H1 (cell line): ENCODE measurements at places on chromosomes 11 and 22. TPM values are rescaled to one million over a fixed set of nuclear protein-coding genes. Genes with fewer than 3 reads are reported as not detected.

SMIM38 gene
- total RNA-seq: 0.15 and 0.20 TPM in 2 replicates

ART1 gene
- not detected in 2 replicates for total RNA-seq

PRRG4 gene
- total RNA-seq: 1.3 and 1.7 TPM in 2 replicates

GRCh38 chr11:135075740-135076139 lies 663.7 kb upstream of the B3GAT1 start:
- no peak overlapping the region for H3K4me3 ChIP-seq
- no peak overlapping the region for H3K27ac ChIP-seq
- H3K36me3 ChIP-seq: no peaks in the 10 kb centered on the region
- DNase-seq: peak; percentile 81

DNA sequence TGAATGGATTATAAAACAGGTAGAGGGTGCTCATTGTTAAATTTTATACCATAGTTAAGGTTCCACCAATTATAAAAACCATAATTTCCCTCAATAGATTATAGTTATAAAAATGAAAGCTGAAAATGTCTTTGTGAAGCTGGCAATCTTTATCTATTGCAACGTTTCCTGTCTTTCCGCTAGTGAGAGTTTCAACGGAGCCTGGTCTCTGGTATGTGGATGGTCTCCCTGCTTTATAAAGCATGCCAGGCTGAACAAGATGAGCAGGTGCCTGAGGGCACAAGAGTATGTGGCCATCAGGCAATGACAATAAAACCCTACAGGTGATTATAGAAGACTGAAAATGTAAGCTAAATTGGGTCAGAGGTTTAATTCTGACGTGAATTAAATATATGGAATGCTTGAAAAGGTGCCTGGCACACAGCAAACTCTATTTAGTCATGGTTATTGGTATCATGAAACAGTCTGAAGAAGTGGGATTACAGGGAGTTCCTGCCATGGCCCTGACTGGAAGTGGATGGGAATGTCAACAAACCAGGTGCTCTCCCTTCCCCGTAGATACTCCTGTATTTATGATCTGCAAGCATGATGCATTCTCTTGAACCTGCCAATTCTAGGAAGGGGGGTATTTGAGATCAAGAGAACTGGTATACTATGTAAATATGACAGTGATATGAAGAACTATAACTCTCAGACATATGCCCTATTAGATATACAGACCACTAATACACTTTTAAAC lies 115.7 kb downstream of the ENTHD1 start:
- H3K4me1 ChIP-seq: no peaks in the 10 kb centered on the region
- no peak overlapping the region for H3K27ac ChIP-seq
- H3K27me3 ChIP-seq: no peaks in the 10 kb centered on the region; the same call in 1 of the 2 replicates
- H3K4me3 ChIP-seq: no peak overlapping the region
- no peaks in the 10 kb centered on the region for H3K36me3 ChIP-seq
- no peak for DNase-seq

- no peak overlapping the region for H3K27ac ChIP-seq
- DNase-seq: no peak
- H3K27me3 ChIP-seq: no peaks in the 10 kb centered on the region
- H3K4me1 ChIP-seq: peaks cover 12% of the 10 kb centered on the region
- H3K36me3 ChIP-seq: no peaks in the 10 kb centered on the region
- no peak overlapping the region for H3K4me3 ChIP-seq
Observed at GRCh38 chr11:107706531-107706930, 5.3 kb downstream of the SLN start.

DNA sequence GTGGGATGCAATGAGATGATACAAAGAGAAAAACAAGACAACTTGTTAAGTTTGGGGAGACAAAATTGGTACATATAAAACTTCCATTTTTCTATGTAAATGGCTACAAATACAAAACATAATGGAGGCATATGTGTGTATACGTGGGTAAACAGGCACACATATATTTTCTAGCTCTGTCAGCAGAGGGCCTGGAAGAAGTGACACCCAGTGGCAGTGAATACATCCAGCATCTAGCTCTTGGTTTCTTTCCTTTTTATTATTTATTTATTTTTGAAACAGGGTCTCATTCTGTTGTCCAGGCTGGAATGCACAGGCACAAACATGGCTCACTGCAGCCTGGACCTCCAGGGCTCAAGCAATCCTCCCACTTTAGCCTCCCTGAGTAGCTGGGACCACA lies 5.0 kb upstream of the RASL10A start:
- H3K36me3 ChIP-seq: no peaks in the 10 kb centered on the region
- peaks cover 6% of the 10 kb centered on the region for H3K27me3 ChIP-seq
- H3K4me3 ChIP-seq: no peak overlapping the region
- H3K27ac ChIP-seq: no peak overlapping the region
- no peaks in the 10 kb centered on the region; the same call in none of the 2 replicates for H3K4me1 ChIP-seq

DNA sequence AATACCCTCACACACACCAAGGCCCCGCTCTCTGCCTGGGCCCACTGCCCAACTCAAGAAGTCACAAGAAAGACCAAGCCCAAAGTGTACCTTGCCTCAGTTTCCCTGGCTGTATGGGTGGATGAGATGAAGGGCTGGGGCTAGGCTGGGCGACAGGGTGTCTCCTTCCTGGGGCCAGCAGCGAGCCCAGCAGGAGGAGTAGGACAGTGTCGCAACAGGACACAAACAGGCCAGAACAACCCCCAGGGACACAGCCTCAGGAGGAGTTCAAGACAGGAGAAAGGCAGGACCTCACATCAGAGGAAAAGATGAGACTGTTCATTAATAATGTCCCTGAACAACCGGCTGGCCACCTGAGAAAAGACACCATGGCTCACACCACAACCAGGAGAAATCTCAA lies 13.3 kb downstream of the CSNK1E start:
- no peak for DNase-seq
- H3K4me3 ChIP-seq: no peak overlapping the region
- H3K4me1 ChIP-seq: peaks cover 2% of the 10 kb centered on the region
- peak overlapping the region; percentile 22; the same call in 1 of the 2 replicates for H3K27ac ChIP-seq

- H3K4me1 ChIP-seq: 0 out of 2 replicates have a peak, but pooled peaks cover 2% of the 10 kb centered on the region
- no peak for DNase-seq
- H3K27me3 ChIP-seq: no peaks in the 10 kb centered on the region
Observed at GRCh38 chr11:69531071-69531716, 49.7 kb downstream of the LINC01488 start.

- H3K36me3 ChIP-seq: 0 out of 2 replicates have a peak, but pooled peaks cover 5% of the 10 kb centered on the region
- peaks cover 17% of the 10 kb centered on the region for H3K4me1 ChIP-seq
- peaks cover 11% of the 10 kb centered on the region; the same call in 1 of the 2 replicates for H3K27me3 ChIP-seq
- no peak overlapping the region for H3K27ac ChIP-seq
Observed at GRCh38 chr11:67302571-67303131, 679 bp upstream of the SSH3 start.

- no peak overlapping the region for H3K27ac ChIP-seq
- no peaks in the 10 kb centered on the region for H3K27me3 ChIP-seq
- no peaks in the 10 kb centered on the region for H3K36me3 ChIP-seq
- peaks cover 12% of the 10 kb centered on the region for H3K4me1 ChIP-seq
Observed at GRCh38 chr11:14420223-14420622, 61.2 kb upstream of the RRAS2 start.

- H3K4me1 ChIP-seq: peaks cover 10% of the 10 kb centered on the region
- no peak overlapping the region for H3K4me3 ChIP-seq
- no peaks in the 10 kb centered on the region for H3K36me3 ChIP-seq
- no peak overlapping the region for H3K27ac ChIP-seq
Observed at GRCh38 chr22:36236388-36237319, 2.7 kb downstream of the APOL2 start.

DNA sequence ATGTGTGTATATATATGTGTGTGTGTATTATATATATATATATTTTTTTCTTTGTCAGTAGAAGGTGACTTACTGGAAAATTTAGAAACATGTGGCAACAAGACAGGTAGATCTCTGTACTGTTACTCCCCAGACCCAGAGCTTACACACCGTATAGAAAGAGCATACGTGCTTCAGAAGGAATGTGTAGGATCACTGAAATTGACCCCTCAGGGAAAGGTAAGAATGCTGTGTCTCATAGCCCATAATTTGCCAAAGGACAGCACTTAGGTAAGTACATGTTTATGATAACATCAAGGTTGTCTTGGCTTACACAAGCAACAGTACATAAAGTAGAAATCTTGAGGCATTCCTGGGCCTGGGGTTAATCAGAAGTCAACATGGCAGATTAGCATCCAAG lies 54.2 kb upstream of the PDE3B start:
- H3K27me3 ChIP-seq: no peaks in the 10 kb centered on the region
- no peaks in the 10 kb centered on the region for H3K36me3 ChIP-seq
- H3K4me3 ChIP-seq: no peak overlapping the region
- H3K27ac ChIP-seq: no peak overlapping the region
- DNase-seq: no peak

GRCh38 chr11:119412072-119412471 lies 10.9 kb downstream of the THY1 start:
- no peak overlapping the region for H3K27ac ChIP-seq
- H3K4me3 ChIP-seq: no peak overlapping the region
- no peaks in the 10 kb centered on the region for H3K36me3 ChIP-seq
- H3K27me3 ChIP-seq: no peaks in the 10 kb centered on the region
- DNase-seq: no peak

DNA sequence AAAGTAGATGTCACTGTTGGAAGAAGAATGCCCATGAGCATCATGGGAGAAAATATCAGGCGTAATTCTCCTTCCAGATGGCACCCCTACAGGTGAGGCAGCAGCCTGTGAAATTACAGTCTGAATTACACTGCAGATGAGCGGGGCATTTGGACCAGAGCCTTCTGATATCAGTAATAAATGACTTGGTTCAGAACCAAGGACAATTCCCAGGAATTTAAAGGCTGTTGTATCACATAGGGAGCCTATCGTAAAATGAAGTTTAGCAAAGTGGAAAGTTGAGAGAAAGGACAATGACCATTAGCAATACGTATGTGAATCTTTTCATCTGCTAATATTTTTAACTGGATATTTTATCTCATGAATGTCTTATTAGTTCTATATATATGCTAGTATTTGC lies 61.3 kb downstream of the PRMT3 start:
- H3K27me3 ChIP-seq: no peaks in the 10 kb centered on the region
- H3K36me3 ChIP-seq: no peaks in the 10 kb centered on the region
- no peak overlapping the region for H3K4me3 ChIP-seq
- no peaks in the 10 kb centered on the region for H3K4me1 ChIP-seq
- DNase-seq: no peak

DNA sequence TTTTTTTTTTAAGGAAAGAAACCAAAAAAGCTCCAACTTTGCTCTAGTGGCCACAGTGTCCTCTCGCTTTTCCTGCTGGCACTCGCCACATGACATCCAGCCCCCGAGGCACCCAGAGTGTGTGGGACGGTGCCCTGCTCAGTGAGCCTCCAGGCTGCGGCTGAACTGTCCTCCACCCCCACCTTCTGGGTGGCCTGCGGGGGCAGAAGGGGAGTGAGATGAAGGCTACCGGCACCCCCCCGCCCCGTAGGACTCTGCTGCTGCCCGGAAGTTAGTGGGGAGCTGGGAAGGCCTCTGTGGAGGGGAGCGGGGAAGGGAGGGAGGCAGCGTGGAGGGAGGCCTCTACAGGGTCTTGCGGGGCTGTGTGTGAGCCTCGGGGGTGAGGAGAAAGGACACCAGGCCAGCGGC lies 264.4 kb downstream of the CTTN start:
- peaks cover 21% of the 10 kb centered on the region for H3K4me1 ChIP-seq
- DNase-seq: no peak
- H3K36me3 ChIP-seq: no peaks in the 10 kb centered on the region; the same call in 1 of the 2 replicates
- peak overlapping the region; percentile 59 for H3K4me3 ChIP-seq
- no peak overlapping the region for H3K27ac ChIP-seq

DNA sequence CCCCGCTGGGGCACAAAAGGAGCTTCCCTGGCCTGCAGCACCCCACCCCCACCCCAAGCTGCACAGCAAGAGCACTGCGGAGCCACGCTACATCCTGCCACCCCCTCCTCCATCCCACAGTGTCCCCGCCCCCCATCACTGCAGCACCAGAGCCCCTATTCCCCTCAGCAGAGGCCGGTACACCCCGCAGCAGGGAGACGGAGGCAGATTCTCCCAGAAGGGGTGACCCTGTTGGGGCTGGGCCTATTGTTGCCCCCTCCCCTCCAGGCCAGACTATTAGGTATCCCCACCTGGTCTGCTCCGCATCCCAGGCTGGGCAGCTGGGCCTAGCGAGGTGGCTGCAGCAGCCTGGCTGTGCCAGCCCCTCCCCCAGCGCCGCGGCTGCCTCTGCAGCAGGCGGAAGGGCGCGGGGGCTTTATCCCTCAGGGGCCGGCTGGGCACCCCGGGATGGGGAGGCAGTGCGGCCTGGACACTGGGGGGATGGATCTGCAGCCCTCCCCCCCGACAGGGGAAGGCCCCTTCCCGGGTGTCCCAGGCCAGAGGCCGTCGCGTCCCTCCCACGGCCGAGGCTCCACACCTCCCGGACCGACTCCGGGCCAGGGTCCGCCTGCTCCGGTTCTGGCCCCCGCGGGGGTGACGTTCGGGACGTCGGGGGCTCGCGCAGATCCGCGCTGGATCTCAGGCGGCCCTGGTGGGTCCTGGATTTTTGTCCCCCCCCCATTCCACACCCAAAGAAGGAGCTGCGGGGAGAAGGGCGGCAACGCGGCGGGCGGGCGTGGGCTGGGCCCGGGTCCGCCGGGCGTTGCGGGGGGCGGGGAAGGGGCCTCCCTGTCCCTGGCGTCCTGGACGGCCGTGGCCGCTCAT lies 943 bp downstream of the DUSP8 start:
- no peaks in the 10 kb centered on the region for H3K36me3 ChIP-seq
- H3K27me3 ChIP-seq: peaks cover 54% of the 10 kb centered on the region
- peak; percentile 73 for DNase-seq

GRCh38 chr11:56522008-56522407 lies 21.0 kb downstream of the OR5M11 start:
- no peaks in the 10 kb centered on the region for H3K4me1 ChIP-seq
- DNase-seq: peak; percentile 46
- no peak overlapping the region for H3K27ac ChIP-seq

- no peak overlapping the region for H3K4me3 ChIP-seq
- no peaks in the 10 kb centered on the region for H3K36me3 ChIP-seq
- no peak overlapping the region for H3K27ac ChIP-seq
- H3K27me3 ChIP-seq: no peaks in the 10 kb centered on the region
- DNase-seq: no peak
Observed at GRCh38 chr11:61773356-61773755, 19.0 kb downstream of the TMEM258 start.

GRCh38 chr22:45069925-45070324 lies 60.1 kb upstream of the PHF21B start:
- H3K4me1 ChIP-seq: peaks cover 15% of the 10 kb centered on the region
- H3K36me3 ChIP-seq: no peaks in the 10 kb centered on the region
- no peak for DNase-seq
- H3K27me3 ChIP-seq: no peaks in the 10 kb centered on the region
- no peak overlapping the region for H3K4me3 ChIP-seq

DNA sequence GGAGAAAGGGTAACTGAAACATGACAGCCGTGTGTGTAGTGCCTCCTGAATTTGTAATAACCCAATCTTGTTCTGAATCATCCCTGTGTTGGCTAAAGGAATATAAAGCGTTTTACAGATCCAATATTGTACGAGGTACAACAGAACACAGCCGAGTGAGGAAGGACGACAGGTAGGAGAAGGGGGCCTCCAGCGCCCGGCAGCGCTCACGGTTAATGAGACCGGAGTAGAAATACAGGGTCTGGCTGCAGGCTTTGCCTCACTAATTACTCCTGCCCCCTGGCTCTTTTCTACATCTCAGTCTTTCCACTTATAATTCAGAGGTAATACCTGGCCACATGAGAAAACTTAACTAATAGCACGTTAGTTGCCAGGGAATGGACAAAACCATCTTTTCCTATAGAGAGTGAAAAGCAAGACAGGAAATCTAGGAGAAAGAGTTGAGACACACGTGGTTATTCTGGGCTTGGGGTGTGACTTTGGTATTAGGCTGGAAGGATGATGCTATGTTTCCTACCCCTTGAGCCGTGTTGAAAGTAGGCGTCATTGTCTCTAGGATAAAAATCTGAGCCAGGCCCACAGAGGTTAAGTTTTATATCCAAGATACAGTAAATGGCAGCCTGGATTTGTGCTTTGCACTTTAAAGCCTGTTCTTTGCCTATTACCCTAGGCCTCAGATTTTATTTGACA lies 54.1 kb downstream of the GRIK4 start:
- H3K36me3 ChIP-seq: no peaks in the 10 kb centered on the region
- DNase-seq: no peak
- no peak overlapping the region for H3K27ac ChIP-seq
